Activated CD4-positive, alpha-beta T cell treated with anti-CD3 and anti-CD28 coated beads, Interleukin-2, amount 50 U/mL, for 4 hours (primary cell): ENCODE measurements at places on chromosomes 7 and 10.

- DNase-seq: no peak
Observed at GRCh38 chr10:3071405-3072198, 4.3 kb downstream of the PFKP start.

DNA sequence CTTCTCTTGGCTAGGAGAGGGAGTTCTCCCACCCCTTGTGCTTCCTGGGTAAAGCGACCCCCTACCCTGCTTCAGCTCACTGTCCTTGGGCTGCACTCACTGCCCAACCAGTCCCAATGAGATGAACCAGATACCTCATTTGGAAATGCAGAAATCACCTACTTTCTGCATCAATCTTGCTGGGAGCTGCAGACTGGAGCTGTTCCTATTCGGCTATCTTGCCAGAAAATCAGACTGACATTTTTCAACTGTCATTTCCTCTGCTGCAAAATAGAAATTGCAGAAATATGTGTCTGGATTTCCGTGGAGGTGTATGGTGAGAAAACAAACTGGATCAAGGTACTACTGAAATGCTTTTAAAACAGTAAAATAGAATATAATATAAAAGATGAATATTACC is 43.0 kb upstream of the CYP2C18 start:
- no peak for DNase-seq

DNA sequence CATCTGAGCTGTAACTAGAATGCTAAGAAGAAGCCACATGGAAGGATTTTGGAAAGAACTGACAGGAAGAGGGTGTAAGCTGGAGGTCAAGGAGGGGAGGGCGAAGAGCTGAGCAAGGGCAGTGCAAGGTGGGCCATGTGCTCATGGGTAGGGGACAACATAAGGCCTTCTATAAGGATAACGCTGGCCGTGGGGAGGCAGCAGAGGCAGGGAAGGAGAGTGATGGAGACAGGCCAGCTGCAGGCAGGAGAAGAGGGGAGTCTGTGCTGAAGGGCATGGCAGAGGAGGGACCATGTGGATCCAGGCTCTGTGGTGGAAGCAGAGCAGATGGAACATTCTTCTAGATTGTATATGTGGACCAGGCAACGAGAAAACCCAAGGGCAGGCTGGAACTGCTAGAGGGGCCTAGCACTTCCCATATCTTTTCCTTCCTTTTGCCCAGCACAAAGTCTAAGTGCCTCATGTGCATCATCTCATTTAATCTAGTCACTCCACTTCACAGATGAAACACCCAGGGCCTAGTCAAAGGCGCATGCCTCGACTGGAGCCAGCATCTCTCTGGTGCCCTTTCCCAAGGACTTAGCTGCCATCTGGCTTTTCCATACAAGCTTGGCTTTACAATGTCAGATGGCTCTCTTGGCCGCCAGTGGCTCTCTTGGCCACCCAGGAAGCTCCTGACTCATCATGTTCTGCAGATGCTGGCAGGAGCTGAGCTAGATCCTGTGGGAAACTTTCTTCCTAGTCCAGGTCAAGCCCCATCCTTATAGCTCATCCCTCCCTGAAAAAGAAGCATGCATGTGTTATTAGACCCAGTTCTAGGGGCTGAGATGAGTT is 6.6 kb downstream of the LRRC18 start:
- DNase-seq: no peak

- DNase-seq: no peak
Observed at GRCh38 chr10:9596368-9596920, 1421.2 kb upstream of the CELF2 start.

DNA sequence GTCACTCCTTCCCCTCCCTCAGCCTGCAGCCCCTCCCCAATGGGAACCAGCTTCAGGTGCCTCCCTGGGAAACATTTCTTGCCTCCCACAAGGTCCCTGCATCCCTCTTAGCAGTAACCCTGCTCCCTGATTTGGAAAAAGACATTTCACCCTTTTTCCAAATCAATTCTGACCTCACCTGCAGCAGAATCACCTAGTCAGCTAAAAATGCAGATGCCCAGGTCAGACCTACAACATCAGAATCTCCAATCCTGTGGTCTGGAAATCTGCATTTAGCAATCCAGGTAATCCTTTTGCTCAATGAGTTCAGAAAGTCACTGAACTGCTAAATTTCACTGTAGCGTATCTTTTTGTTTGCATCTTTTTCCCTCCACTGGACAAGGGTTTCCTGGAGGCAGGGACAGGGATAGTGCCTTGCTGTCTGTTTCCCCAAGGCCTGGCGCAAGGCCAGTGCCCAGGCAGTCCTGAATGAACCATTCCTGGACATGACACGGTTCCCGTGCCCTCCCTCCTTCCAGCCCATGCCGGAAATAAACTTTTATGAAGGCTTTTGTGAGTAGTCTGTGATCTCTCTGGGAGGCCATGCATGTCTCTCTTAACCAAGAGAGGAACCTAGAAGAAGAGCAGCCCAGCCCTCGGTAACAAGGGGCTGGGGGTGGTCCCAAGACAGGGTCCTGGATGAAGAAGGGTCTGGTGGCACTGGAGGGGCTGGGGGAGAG is 44.0 kb downstream of the COL13A1 start:
- DNase-seq: no peak

- DNase-seq: no peak
Observed at GRCh38 chr10:73743327-73743904, 756 bp upstream of the SEC24C start.

GRCh38 chr7:97499204-97499603 is 232.7 kb upstream of the TAC1 start:
- no peak for DNase-seq

DNA sequence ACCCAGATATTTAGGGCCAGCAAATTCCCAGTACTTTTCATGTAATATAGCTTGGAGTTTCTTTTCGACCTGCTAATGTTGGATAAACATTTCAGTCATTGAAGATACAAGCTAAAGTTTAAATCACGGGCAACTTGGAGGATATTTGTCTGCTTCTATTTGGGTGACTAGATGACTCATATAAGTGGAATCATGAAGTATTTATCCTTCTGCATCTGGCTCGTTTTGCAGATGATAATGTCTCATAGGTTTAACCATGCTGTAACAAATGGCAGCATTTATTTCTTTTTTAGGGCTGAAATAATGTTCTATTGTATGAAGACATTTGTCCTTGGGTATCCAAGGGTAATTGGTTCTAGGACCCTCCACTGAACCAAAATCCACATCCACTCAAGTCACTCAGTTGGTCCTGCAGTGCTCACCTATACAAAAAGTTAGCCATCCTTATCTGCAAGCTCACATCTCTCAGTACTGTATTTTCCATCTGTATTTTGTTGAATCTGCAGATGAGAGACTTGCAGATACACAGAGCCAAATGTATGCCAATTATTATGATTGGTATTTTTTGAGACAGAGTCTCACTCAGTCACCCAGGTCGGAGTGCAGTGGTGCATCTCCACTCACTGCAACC is 187.2 kb upstream of the CSTF2T start:
- no peak for DNase-seq

GRCh38 chr7:15747301-15747700 is 60.8 kb upstream of the MEOX2 start:
- no peak for DNase-seq

DNA sequence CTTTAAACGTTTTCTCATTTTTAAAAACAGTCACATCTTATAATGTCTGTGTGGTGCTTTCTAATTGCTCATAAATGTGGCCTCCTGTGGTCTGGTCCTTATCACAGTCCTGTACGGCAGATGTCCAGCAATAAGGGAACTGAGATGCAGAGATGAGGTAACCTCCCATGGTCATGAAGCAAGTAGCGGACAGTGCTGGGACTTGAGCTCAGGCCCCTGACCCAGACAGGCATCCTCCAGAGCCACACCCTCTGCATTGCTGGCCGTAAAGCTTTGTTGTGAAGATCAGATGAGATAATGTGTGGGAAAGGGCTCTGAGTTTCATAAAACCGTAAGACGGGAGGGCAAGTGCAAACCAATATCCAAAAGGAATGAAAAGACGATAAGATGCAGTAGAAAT is 48.2 kb downstream of the DYNC2I1 start:
- DNase-seq: no peak

GRCh38 chr10:130138479-130138866 is 2.3 kb downstream of the GLRX3 start:
- peak; percentile 12 for DNase-seq

GRCh38 chr10:33653584-33654367 is 319.3 kb upstream of the NRP1 start:
- no peak for DNase-seq

DNA sequence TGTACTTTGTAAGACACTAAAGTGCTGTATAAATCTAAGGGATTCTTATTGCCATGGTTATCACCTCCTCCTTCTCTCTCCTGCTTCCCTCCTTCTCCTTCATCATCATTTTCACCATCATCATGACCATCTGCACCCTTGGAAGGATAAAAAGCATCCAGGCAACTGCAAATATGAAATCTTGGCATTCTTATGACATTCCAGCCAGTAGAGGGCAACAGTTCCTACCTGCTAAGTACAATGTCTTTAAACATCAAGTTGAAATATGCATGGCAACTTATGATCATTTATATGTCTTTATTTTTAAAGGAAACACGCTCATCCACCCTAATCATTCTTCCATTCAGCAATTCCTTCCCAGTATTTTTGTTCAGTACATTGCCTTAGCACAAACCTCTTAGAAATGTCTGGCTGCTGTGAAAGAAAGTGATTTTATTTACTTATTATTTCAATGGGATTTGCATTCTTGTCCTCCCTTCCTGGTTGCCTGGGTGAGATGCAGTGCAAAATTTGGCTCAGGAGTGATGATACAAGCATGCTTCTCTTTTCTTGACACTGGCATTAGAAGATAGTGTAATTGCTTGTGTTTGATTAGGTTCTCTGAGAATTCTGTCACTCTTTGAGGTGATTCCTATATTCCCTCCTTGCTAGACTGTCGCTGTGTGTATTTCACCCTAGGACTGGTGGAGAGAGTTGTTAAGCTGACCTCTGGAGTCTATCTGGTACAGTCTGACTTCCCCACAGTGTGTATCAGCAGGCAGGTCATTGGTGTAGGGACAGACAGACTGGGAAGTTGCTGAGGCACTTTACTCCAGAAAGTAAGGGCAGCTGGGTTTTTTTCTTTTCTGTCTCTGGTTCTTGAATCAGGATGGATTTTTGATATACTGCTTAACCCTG is 188.5 kb upstream of the BMPER start:
- DNase-seq: no peak

- no peak for DNase-seq
Observed at GRCh38 chr7:27132214-27132613, 1.7 kb upstream of the HOXA4 start.

- DNase-seq: no peak
Observed at GRCh38 chr10:100970914-100971811, 1.9 kb downstream of the SEMA4G start.

DNA sequence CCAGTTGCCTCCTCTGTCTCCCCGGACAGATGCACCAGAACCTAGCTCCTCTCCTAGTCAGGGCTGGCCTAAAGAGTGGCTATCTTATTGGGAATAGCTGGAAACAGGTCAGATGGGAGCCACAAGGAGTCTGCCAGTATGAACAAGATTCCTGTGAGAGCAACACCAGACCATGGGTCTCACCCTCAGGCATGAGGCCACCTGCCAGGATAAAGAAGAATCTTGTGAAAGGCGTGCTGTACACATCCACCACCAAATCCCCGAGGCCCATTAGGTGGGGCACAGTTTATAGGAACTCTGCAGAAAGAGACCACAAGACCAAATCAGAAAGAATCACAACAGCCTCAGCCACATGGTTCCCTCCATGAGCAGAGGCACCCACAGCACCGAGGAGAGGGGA is 325.9 kb downstream of the TNS3 start:
- DNase-seq: no peak

- no peak for DNase-seq
Observed at GRCh38 chr10:3935933-3936359, 150.9 kb upstream of the KLF6 start.

GRCh38 chr7:36986511-36986933 is 262.2 kb upstream of the AOAH start:
- DNase-seq: no peak

DNA sequence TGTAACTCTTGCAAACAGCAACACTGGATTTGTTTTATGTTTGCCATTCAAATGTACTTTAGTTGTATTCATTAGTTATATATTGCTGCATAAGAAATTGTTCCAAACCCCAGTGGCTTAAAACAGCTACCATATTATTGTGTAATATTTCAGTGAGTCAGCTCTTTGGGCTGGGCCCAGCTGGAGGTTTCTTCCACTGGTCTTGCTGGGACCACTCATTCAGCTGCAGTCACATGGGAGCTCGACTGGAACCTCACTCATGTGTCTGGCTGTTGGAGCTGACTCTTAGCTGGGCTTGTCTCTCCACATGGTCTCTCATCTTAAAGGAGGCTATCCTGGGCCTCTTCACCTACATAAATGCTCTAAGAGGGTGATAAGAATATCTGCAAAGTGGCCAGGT is 23.2 kb upstream of the PIP4K2A start:
- DNase-seq: no peak

DNA sequence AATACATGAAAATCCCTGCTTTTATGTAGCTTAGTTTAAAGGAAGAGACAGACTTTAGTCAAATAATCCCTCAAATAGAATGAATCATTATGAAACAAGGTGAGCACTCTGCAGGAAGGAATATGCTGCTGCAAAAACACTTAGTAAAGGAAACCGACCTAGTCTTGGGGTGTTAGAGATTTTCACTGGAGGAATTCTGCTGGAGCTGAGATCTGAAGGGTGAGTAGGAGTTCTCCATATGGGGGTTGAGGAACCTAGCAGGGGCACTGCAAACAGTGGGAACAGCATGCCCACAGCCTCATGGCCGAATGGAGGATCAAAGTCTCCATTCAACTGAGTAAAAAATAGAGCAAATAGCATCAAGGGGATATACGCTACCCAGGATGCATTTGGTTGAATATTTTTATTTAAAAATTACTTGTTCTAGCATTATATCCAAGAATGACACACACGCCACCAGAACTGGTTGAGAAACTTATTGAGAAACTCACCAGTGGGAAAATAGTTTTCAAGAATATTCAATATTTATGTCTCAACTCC is 3.5 kb downstream of the ITIH2 start:
- DNase-seq: no peak

DNA sequence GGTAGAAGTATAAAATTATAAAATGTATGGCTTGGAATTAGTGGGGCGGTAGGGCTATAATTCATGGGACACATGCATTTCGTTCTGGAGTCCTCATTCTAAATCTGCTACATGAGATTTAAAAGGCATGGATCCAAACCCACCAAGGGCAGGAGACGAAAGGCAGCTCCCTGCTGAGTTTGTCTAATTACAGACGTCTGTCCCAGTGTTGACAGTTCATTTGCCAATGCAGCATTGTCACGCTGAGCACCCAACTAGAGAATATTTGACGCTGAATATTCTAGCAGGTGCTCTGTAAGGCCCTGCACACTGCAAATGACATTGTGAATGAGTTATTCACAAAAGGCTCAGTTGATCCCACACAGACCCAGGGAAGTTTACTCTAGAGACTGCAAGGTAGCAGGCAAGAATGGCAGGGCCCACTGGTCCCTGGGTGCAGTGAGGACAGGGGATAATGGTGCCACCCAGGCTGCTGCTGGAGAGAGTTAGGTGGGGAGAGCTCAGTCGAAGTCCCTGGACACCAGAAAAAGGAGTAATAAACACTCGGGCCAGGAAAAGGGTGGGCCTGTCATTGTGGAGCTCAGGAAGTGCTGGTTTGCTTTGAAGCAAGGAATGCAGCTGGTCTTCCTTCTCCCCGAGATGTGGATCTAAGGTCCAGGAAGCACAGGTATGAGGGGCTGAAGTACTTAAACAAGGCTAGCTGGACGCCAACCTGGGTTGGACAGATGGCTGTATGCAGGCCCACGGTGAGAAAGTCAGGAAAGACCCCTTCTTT is 75.0 kb upstream of the JCAD start:
- no peak for DNase-seq
